Activated T-cell treated with anti-CD3 and anti-CD28 coated beads for 1 hour (primary cell): ENCODE measurements at places on chromosomes 12 and 14.

DNA sequence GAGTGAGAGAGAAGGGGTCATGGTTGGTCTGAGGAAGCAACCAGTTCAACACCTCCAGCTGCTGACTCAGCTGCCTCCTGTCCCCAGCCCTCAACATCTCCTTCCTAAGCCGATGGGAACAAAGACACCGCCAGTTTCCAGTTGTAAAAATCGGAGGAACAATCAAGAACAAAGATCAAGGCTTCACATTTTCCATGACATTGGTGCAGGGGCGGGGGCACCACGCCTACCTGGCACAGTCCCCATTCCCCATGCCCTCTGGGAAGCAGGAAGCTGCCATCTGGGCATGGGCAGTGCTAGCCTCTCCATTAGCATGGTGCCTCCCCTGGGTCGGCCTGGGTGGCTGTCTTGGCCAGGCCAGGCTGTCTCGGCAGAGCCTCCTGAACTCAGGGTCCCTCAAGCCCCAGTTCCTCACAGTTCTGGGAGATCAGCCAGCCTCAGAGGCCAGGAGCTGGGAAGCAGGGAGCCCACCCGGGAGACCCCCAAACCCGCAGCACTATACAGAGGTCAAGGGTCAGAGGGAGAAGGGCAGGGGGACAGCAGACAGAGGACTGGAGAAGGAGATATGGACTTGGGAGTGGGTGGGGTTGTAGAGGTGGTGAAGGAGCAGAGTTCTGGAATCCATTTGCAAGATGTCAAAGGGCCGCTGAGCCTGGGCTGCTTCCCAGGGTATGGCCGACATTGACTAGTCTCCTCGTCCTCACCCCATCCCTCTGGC is 19.6 kb upstream of the TMEM106C start:
- DNase-seq: no peak

DNA sequence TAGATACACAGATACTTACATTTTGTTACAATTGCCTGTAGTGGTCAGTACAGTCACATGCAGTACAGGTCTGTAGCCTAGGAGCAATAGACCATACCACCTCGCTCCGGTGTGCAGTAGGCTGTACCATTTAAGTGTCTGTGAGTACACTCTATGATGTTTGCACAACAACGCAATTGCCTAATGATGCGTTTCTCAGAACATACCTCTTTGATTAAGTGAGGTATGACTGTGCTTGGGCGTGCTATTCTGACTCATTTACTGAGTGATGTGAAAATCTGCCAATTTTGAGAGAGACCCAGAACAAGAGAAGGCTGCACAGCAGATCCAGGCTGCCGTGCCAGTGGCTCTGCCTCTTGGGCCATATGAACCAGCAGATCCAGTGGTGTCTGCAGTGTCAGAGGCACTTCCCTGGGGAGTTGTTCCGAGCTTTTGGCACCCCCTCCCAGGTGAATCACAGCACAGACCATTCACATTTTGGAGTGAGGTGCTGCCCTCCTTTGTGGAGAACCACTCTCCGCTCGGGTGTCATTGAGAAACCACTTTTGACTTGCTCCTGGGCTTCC is 20.4 kb downstream of the DLK1 start:
- DNase-seq: no peak

- no peak for DNase-seq
These were observed 68.3 kb upstream of the TUNAR start for GRCh38 chr14:95808371-95808770.

GRCh38 chr12:90199006-90199405 is 490.4 kb upstream of the ATP2B1 start:
- DNase-seq: no peak

GRCh38 chr12:103279444-103279843 is 216.3 kb downstream of the C12orf42 start:
- no peak for DNase-seq

GRCh38 chr12:131940141-131940547 is 9.6 kb upstream of the EP400 start:
- DNase-seq: no peak

DNA sequence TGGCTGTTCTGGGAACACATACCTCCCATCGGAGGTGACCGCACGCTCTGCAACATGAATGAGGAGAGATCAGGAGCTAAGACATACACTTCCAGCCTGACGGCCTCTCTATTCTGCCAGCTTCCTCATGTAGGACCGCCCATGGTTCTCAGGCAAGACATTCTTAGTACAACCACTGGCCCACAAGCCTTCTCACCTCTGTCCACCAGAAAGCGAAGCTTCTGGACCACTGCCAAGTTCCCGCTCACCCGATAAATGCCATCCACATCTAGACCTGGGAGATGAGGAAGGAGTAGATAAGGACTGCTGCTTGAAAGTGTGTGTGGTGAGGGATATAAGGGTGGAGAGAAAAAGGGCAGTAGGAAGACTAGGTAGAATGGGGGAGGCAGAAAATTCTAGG is 5.2 kb downstream of the ARHGAP9 start:
- DNase-seq: no peak

DNA sequence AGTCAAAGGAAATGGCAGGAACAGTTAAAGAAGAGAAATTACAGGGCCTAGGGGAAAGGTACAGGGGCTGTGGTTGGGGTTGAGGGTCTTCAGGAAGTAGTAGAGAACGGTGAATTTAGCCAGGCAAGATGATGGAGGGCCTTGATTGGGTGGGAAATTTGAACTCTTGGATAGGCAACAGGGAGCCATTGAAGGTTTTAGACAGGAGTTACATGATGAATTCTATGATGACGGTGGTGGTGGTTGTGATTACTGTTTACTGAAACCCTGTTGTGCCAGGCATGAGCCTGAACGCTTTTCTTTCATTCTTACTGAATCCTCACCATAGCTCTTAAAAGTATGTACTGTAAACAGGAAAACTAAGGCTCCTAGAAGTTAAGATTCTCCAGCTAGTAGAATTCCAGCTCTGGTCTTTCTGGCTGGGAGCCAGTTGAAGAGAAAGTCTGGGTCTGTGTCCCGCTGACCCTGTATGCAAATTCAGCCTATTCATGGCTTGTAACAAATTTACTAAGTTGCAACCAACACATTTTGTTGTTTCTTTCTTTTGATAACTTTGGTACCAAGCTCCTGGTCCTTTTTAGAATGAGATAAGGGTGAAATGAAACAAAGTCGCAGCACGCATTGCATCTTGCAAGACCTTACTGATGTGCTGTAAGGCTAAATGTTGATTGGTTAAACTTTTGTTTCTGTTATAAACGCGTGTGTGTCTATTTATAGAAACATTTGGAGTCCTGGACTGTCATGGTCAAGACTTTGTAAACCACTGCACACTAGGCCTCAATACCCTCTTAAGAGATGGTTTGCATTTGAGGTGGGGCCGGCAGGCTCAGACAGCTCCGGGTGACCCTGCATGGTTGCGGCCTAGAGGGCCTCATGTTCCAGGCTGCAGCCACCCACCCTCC is 6.0 kb downstream of the ORAI1 start:
- no peak for DNase-seq

- no peak for DNase-seq
These were observed 181.9 kb downstream of the NUAK1 start for GRCh38 chr12:105956662-105957457.

- DNase-seq: no peak
These were observed 8.2 kb upstream of the BATF start for GRCh38 chr14:75513911-75514672.

- no peak for DNase-seq
These were observed 89.8 kb downstream of the ZFP36L1 start for GRCh38 chr14:68703093-68703492.

DNA sequence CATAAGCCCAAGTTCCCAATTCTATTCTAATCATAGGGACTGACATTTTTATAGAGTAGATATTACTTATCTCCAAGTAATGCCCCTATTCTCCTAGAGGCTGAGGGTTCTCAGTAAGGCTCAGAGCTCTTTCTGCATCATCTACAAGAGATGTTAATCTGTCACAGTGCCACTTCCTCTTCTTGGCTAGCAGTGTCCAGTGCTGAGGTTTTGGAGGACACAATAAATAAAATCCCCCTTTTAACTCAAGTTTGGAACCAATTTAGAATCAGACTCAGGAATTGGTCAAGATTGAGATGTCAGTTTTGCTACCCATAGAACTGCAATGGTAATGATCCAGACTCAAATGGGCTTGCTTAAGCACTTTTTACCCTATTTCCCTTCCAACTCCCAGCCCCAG is 154.1 kb upstream of the ARID2 start:
- DNase-seq: no peak

DNA sequence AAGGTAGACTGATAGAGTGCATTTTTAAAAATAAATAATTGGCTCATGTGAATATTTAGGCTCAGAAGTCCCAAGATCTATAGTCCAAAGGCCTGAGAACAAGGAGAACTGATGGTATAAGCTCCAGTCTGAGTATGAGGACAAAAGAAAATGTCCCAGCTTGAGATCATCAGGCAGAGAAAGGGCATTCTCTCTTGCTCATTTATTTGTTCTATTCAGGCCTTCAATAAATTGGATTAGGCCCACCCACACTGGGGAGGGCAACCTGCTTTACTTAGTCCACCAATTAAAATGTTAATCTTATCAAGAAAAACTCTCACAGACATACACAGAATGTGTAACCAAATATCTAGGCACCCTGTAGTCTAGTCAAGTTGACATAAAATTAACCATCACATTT is 644.4 kb upstream of the MDGA2 start:
- DNase-seq: no peak

GRCh38 chr14:54568821-54569595 is 2.1 kb downstream of the SAMD4A start:
- DNase-seq: no peak

- no peak for DNase-seq
These were observed 635.5 kb downstream of the SLC16A7 start for GRCh38 chr12:60231303-60231702.

GRCh38 chr14:66568220-66568619 is 60.3 kb downstream of the GPHN start:
- no peak for DNase-seq

DNA sequence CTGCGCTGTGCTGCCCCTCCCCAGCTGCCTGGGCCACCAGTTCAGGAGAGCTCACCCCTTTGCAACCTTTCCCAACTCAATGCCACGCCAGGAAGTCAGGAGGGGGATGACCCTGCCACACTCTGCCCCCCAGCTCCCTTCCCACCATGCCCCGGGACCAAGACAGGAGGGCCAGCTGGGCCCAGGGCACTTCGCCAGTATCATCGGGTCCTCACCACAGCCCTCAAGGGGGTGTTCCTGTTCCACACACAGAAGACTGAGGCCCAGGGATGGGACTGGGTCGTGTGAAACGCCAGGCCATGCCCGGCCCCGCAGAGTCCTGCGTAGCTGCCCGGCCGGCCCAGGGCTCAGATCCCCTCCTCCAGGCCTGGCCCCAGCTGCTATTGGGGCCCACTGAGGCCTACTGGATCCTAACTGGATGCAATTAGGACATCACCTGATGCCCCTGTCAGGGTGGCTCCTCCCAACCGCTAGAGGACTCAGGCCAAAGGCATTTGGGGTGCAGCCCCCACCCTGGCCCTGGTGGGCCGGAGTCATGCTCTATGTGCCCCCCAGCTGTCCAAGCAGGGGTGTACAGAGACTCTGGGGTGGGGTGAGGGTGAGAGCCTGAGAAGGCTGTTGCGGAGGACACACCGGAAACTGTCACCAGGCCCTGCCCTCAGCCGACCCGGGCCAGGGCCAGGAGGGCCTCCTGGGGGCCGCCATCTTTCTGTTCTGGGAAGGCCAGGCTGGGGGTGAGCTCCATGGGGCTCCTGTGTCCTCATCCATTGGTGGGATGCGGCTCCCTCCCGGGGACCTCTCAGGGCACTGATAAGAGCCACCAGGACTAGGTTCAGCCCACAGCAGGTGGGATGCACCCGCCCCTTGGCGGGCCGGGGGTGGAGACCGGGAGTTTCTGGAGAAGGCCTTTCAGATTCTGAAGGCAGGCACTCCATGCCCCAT is 29.3 kb upstream of the ANKRD9 start:
- no peak for DNase-seq

GRCh38 chr14:64210216-64210615 is 84.0 kb downstream of the ESR2 start:
- no peak for DNase-seq

DNA sequence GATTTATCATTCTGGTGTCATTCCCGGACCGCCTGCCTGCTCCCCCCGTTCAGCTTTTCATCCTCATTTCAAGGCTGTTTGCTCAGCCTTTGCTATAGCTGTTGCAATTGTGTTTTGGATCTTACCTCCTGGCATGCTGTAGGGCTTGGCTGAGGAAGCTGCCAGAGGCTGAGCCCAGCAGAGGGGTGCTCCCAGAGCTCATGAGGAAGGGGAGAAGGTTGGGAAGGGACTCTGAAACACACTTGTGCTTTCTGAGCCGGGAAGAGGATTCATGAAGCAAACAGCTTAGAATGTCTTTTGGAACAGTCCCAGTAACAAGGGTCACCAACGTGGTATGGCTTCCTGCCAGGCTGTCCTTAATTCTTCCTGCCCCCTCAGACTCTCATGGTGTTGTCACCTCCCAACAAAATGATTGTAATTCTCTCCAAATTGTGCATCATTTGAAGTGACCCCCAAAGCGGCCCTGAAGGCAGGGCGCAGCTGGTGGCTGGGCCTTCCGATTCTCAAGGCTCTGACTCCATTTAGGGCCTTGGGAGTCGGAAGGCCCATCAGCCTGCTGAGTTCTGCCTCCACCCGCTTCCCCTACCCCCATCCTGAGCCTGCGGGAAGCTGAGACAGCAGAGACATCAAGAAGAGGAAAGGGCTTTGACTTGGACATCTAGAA is 111.9 kb upstream of the ARHGAP5 start:
- no peak for DNase-seq

GRCh38 chr12:54603173-54603814 is 14.8 kb upstream of the PPP1R1A start:
- DNase-seq: peak; percentile 40

DNA sequence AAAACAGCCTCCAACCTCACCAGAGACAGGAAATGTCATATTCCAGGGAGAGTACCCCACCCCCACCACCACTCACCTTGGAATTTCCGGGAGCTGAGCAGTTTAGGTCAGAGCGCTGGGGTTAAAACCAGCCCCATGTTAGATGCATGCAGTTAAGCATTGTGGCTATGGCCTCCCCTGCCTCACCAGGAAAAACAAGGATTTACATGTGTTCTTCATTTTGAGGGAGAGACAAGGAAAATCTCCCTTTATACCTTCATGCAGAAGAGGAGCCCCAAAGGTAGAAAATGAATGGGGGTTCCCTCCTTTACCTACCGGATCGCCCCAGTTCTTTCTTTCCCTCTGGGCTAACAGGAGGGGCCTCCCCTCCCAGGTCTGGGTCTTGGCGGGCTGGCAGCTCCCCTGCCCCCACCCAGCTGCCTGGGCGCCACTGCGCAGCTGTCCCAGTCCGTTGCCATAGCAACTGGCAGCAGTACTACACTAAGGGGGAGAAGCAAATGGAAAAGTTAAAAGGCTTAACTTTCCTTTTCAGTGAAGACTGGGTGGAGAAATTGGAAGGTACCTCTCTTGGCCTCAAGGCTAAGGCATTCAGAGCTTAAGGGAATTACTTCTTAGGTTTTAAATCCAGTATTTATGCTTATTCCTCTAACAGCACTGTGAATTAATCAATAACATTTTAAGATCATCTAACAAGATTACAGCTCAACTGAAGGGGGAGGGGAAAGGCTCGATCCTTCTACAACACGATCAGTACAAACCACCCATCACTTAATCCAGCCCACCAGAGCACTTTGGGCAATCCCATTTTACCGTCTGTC is 20.5 kb downstream of the CBX5 start:
- DNase-seq: peak; percentile 20

GRCh38 chr12:6866163-6866919 is 990 bp upstream of the TPI1 start:
- DNase-seq: no peak

- DNase-seq: no peak
These were observed 616.6 kb downstream of the CCER1 start for GRCh38 chr12:90338365-90338764.

- DNase-seq: no peak
These were observed 176.7 kb downstream of the CALM1 start for GRCh38 chr14:90573385-90574105.

- DNase-seq: no peak
These were observed 231.2 kb downstream of the ETNK1 start for GRCh38 chr12:22856178-22856577.
